ENCODE measurements at places on chromosomes 5 and 9. TPM values are rescaled to one million over a fixed set of nuclear protein-coding genes. Genes with fewer than 3 reads are reported as not detected.
A peak's percentile ranks its signal among the peaks of the same experiment; 100 is the strongest.

GRCh38 chr9:87109231-87109631, 161.9 kb upstream of the GAS1 start:
- H3K4me1 ChIP-seq: no peaks in the 10 kb centered on the region
- DNase-seq: peak; percentile 37
- no peaks in the 10 kb centered on the region for H3K27me3 ChIP-seq
- H3K4me3 ChIP-seq: no peak overlapping the region

DNA sequence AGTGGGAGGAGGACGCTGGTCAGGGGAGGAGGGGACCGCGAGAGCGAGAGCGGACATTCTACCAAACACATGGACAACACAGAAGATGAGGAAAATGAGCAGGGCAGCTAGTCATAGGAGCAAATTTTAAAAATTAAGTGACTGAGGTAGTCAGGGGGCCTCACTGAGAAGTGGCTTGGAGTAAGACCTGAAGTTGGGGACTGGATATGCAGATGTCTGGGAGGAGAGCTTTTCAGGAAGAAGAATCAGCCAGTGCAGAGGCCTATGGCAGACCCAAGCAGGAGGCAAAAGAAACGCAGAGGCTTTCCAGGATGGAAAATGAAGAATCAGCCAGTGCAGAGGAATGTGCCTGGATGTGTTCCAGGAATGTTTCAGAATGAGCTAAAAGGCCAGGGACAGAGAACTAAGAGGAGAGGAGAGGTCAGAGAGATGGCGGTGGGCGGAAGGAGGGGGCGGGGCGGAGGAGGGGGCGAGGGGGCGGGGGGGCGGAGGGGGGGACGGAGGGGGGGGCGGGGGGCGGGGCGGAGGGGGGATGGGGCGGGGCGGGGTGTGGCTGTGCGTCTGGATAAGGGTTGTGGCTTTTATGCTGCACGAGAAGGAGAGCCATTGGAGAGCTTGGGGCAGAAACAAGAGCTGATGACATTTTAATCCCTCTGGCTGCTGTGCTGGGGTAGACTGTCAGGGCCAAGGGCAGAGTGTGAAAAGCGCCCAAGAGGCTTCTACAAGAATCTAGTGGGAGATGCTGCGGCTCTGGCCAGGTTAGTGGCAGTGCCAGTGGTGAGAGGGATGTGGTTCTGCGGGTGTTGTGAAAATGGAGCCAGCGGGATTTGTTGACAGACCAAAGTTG, 129.6 kb downstream of the KCNIP1 start:
- DNase-seq: peak; percentile 84
- H3K36me3 ChIP-seq: no peaks in the 10 kb centered on the region
- no peaks in the 10 kb centered on the region for H3K27me3 ChIP-seq
- peak overlapping the region; percentile 58 for H3K4me3 ChIP-seq
- H3K27ac ChIP-seq: peak overlapping the region; percentile 34
- peaks cover 7% of the 10 kb centered on the region for H3K4me1 ChIP-seq

DNA sequence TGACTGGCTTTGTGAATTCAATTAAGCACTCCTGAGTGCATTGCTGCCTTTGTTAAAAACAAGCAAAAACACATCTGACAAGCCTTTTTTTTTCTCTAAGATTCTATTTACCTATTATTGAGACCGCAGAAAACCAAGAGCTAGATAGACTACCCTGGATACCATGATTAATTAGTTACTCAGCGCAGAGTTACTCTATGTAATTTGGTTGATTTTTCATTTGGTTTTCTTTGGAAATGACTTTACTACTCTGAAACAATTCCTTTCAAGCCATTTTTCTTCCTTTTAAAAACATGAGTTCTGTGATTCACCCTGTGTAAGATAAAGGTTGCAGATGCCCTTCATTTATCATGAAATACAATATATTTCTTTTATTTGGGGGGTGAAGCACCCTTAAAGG, 421.6 kb upstream of the PIK3R1 start:
- H3K27me3 ChIP-seq: no peaks in the 10 kb centered on the region
- H3K4me1 ChIP-seq: no peaks in the 10 kb centered on the region
- DNase-seq: peak; percentile 82
- H3K27ac ChIP-seq: no peak overlapping the region
- no peak overlapping the region for H3K4me3 ChIP-seq
- H3K36me3 ChIP-seq: no peaks in the 10 kb centered on the region

DNA sequence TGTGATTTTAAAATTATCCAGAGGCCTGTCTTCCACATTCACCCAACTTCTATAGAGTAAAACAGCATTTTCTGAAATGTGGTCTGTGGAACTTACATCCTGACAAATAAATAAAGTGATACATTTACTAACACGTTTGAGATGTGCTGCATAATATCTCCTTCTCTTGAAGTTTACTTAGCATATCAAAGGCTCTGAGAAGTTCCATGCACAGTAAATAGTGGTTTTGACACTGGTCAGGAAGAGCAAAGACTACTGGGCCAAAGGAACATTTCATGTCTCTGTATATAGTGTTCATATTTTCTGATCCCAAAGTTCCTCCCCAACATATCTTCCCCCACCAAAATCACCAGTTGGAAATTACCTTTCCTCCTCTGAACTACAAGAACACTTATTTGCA, 30.5 kb upstream of the TARS1 start:
- no peak for DNase-seq
- no peaks in the 10 kb centered on the region for H3K4me1 ChIP-seq
- no peaks in the 10 kb centered on the region for H3K27me3 ChIP-seq

GRCh38 chr9:121564504-121565260, 65.0 kb upstream of the GGTA1 start:
- H3K27me3 ChIP-seq: no peaks in the 10 kb centered on the region
- DNase-seq: no peak
- no peak overlapping the region for H3K27ac ChIP-seq
- no peak overlapping the region for H3K4me3 ChIP-seq

DNA sequence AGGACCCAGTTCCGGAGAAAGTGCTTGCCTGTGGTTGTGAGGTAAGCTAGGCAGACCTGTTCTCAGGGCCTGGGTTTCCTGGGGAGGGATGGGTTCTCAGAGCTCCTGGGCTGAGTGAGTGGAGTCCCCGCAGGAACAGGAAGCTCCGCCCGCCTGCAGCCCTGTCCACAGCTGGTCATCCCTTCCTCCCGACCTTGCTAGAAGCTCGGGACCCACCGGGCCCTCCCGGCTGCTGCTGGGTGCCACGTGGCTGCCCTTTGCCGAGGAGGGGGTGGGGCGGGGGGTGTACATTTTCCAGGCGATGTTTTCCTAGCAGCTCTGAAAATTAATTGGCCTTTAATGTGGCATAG, 198.1 kb downstream of the C9orf50 start:
- DNase-seq: peak; percentile 21
- no peaks in the 10 kb centered on the region for H3K4me1 ChIP-seq
- H3K27ac ChIP-seq: no peak overlapping the region
- H3K4me3 ChIP-seq: no peak overlapping the region
- H3K36me3 ChIP-seq: no peaks in the 10 kb centered on the region

DNA sequence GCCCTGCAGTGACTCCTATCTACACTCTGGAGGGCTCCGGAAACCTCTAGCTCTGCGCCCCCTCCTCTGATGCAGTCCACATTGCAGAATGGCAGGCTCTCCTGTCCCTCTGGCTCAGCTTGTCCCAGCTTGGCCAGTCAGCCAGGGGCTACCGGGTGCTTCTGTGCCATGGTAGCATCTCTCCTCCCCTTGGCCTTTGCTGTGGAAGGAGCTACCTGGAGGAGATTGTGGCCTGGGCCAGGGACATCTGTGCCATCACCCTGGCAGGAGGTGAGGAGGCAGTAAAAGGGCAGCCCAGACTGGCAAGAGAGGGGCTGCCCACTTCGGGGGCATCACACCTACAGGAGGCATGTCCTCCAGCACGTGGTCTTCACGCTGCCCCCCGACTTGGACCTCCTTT, 38.1 kb upstream of the FCN1 start:
- no peak for DNase-seq
- no peaks in the 10 kb centered on the region for H3K27me3 ChIP-seq
- H3K36me3 ChIP-seq: no peaks in the 10 kb centered on the region
- no peaks in the 10 kb centered on the region for H3K4me1 ChIP-seq

- DNase-seq: no peak
- H3K4me3 ChIP-seq: no peak overlapping the region
- H3K27ac ChIP-seq: no peak overlapping the region
- H3K4me1 ChIP-seq: no peaks in the 10 kb centered on the region
These were observed 410.5 kb downstream of the TMEM38B start for GRCh38 chr9:106104887-106105286.

- H3K27ac ChIP-seq: no peak overlapping the region
- H3K4me1 ChIP-seq: no peaks in the 10 kb centered on the region
- DNase-seq: no peak
- no peak overlapping the region for H3K4me3 ChIP-seq
These were observed 168.7 kb upstream of the MSX2 start for GRCh38 chr5:174555726-174556125.

DNA sequence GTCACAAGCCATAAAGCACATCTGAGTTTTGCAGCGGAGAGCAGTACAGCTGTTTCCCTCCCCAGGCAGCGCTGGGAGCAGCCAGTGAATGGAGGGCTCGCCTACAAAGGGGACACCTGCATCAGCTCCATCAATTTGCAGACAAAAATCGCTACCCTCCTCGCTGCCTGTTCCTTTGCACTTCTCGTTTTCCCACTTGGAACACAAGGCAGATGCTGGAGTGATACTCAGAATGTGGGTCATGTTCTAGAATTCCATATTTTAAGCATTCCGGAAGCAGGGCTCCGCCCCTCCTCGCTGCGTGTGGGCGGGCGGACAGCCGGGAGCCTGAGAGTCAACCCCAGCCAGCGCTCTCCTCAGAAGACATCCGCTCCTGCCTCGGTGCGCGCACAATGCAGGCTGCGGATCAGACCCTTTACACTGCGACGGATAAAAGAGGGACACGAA, 92.1 kb downstream of the LMNB1 start:
- no peaks in the 10 kb centered on the region for H3K36me3 ChIP-seq
- H3K4me1 ChIP-seq: no peaks in the 10 kb centered on the region
- no peak overlapping the region for H3K27ac ChIP-seq
- H3K4me3 ChIP-seq: no peak overlapping the region
- DNase-seq: no peak

GRCh38 chr5:115932991-115933390, 29.3 kb upstream of the LVRN start:
- no peaks in the 10 kb centered on the region for H3K36me3 ChIP-seq
- no peaks in the 10 kb centered on the region for H3K27me3 ChIP-seq
- no peak overlapping the region for H3K27ac ChIP-seq
- no peak for DNase-seq

- H3K36me3 ChIP-seq: peaks cover 13% of the 10 kb centered on the region
- H3K27me3 ChIP-seq: no peaks in the 10 kb centered on the region
- no peaks in the 10 kb centered on the region for H3K4me1 ChIP-seq
- DNase-seq: peak; percentile 44
- no peak overlapping the region for H3K27ac ChIP-seq
These were observed 23.2 kb downstream of the LPCAT1 start for GRCh38 chr5:1500411-1501091.

DNA sequence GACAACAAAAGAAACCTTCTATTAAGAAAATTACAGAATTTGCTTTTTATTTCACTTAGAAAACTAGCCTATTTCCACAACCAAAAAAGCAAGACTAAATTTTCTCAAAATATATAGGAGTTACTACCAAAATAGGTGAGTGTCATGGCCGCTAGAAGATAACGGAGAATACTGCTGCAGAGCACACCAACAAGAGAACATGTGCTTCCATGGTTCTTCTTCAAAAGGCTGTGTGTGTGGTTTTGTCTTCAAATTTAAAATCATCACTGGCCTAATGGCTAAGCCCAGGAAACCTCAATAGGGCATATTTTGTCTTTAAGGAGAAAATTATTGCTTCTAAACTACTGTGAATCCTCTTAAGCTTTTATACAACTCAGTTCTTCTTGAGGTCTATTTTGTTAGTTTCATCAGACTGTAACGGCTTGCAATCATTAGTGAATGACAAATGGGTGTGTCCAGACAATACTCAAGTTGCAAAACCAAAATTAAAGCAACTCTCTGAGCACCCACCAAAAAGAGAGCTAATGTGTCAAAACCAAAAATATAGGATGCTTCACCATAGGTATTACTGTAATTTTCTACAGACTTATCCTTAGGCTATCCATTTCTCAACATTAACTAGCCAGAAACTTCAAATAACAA, 3.3 kb downstream of the SETX start:
- H3K27me3 ChIP-seq: no peaks in the 10 kb centered on the region
- H3K27ac ChIP-seq: no peak overlapping the region
- peaks cover 10% of the 10 kb centered on the region for H3K36me3 ChIP-seq
- DNase-seq: no peak

GRCh38 chr9:13707612-13708576, 428.4 kb upstream of the MPDZ start:
- H3K4me1 ChIP-seq: peaks cover 5% of the 10 kb centered on the region
- DNase-seq: peak; percentile 90
- H3K27me3 ChIP-seq: no peaks in the 10 kb centered on the region
- H3K36me3 ChIP-seq: no peaks in the 10 kb centered on the region
- H3K4me3 ChIP-seq: no peak overlapping the region
- no peak overlapping the region for H3K27ac ChIP-seq

Gene TNFSF15
- total RNA-seq: 0.26 TPM

Gene SHB
- total RNA-seq: 13.9 TPM

Gene ROPN1L
- 0.17 TPM for total RNA-seq

Gene TAS2R1
- not detected for total RNA-seq

Gene GRHPR
- 108 TPM for total RNA-seq
